Activated naive CD8-positive, alpha-beta T cell treated with anti-CD3 and anti-CD28 coated beads, Interleukin-2, amount 10 ng/mL, durations not matched to agents 7 days and 5 days (primary cell): ENCODE measurements at places on chromosomes 1 and 21. TPM values are rescaled to one million over a fixed set of nuclear protein-coding genes. Genes with fewer than 3 reads are reported as not detected.

DNA sequence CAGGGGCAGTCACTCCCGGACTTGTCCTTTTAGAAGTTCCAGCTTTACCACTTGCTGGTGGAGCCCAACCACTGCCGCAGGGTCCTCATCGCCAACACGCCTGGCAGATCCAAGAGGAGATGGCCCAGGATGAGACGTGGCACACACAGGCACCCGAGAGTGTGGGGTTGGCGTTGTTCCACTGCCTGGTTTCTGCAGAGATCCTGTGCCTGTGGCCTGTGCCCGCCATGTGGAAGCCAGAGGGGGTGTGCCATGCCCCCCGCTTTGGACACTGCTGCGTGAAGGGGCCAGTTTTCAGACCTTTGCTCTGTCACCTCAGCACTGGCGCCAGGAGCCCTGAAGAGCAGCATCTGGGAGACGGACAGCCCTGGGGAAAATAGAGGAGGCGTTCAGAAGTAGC lies 10.8 kb downstream of the CD46 start:
- no peak for DNase-seq

- DNase-seq: no peak
Measured at GRCh38 chr1:21700094-21700493, 30.9 kb upstream of the RAP1GAP start.

- DNase-seq: no peak
Measured at GRCh38 chr1:54808443-54809207, 7.5 kb upstream of the TTC22 start.

The HIPK1 gene
- 93.0 TPM for total RNA-seq

The ODR4 gene
- 15.6 TPM for total RNA-seq

The DNAI4 gene
- total RNA-seq: 3.1 TPM
